ENCODE measurements at places on chromosomes 5 and 9.
A peak's percentile ranks its signal among the peaks of the same experiment; 100 is the strongest.

DNA sequence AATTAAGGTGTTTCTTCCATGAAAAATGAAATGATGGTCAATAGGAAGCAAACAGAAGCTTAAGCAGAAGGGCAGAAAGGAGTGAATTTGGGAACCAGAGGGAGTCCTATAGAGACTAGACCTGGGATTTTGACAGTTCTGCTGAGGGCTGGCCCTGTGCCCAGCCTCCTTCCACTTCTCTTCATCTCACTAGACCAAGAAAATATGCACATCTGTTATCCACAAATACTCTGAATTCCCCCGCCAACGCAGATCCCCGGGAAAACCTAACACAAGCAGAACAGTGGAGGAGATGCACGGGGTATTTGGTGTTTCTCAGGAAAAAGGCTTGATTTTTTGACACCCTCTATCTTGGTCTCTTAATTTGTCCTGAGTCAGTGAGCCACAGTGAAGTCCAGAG, 22.7 kb downstream of the GRIA1 start:
- no peak for DNase-seq

GRCh38 chr9:114450833-114451706, 54.2 kb downstream of the WHRN start:
- peak; percentile 17 for DNase-seq

DNA sequence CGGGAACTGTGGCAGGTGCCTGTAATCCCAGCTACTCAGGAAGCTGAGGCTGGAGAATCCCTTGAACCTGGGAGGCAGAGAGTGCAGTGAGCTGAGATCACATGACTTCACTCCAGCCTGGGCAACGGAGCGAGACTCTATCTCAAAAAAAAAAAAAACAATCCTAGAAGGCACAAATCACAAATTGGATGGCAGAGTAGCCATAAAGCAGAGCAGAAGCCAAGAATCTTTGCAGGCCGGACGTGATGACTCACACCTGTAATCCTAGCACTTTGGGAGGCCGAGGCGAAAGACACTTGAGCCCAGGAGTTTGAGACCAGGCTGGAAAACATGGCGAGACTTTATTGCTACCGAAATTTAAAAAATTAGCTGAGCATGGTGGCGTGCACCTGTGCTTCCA, 9.2 kb upstream of the FUBP3 start:
- no peak for DNase-seq

GRCh38 chr9:70574151-70574837, 159.8 kb upstream of the KLF9 start:
- DNase-seq, result no peak
